ENCODE measurements at places on chromosomes 4 and X.

DNA sequence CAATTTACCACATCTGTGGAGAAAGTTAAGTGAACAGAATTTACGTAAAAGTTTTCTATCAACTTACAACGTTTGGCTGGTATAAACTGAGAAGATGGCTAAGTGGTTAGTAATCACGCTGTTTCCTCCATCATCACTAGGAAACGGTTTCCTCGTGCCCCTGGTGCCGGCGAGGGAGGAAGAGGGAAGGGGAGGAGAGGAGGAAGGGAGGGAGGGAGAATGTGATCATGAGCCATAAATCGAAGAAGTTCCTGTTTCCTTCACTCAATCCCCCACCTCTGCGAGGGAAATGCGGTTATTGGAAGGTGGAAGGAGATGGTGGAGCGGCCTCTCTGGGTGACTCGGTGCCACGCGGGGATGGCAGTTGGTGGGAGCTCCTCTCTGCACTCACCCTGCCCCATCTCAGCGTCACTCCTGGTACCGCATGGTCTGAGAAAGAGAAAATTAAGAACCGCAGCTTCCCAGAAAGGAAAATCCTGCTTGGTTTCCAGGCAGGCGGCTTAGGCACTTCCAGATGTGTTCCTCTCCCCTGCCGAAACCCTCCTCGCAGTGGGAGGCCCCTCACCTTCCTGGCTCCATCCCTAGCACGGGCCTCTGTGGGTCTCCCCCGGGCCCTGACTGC, 216.8 kb downstream of the AFAP1 start:
- no peak for DNase-seq

GRCh38 chrX:45422216-45422925, 221.7 kb upstream of the DIPK2B start:
- DNase-seq = no peak

DNA sequence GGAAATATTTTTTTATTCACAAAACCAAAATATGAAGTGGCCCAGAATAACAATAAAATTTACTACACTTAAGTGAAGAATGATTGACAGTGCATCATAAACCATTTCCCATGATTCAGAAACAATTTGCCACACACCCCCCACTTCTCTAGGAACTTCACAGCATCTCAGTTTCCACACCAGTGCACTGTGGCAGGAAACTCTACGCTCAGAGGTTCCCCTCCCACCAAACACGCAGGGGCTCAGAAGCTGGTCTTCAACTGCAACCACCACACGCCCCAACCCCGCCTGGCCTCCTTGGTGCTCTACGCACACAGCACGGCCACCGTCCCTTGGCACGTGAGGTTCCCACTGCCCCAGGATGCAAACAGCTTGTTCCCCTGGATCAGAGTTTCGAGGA, 63.7 kb downstream of the ZFYVE28 start:
- no peak for DNase-seq

- no peak for DNase-seq
Observed at GRCh38 chr4:91284480-91284879, 1019.3 kb upstream of the GRID2 start.

DNA sequence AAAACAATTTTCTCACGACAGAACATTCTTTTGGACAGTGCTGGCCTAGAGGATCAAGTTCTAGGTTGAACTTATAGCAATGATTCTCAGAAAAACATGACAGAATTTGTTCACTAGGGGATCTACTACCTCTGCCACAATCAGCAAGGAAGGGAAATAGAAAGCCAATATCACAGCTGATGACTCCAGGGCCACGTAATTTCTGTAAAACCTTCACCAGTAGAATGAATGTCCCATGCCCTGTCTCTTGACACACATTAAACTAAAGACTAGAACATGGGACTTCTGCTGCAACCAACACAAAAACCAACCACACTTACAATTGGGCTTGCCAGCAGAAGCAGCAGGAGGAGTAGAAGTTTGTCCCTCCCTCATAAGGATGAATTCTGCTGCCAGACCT, 86.0 kb upstream of the NPFFR2 start:
- no peak for DNase-seq

GRCh38 chrX:53071064-53071463, 11.1 kb upstream of the TSPYL2 start:
- DNase-seq = no peak

GRCh38 chr4:2395584-2395983, 22.9 kb downstream of the ZFYVE28 start:
- DNase-seq = no peak

DNA sequence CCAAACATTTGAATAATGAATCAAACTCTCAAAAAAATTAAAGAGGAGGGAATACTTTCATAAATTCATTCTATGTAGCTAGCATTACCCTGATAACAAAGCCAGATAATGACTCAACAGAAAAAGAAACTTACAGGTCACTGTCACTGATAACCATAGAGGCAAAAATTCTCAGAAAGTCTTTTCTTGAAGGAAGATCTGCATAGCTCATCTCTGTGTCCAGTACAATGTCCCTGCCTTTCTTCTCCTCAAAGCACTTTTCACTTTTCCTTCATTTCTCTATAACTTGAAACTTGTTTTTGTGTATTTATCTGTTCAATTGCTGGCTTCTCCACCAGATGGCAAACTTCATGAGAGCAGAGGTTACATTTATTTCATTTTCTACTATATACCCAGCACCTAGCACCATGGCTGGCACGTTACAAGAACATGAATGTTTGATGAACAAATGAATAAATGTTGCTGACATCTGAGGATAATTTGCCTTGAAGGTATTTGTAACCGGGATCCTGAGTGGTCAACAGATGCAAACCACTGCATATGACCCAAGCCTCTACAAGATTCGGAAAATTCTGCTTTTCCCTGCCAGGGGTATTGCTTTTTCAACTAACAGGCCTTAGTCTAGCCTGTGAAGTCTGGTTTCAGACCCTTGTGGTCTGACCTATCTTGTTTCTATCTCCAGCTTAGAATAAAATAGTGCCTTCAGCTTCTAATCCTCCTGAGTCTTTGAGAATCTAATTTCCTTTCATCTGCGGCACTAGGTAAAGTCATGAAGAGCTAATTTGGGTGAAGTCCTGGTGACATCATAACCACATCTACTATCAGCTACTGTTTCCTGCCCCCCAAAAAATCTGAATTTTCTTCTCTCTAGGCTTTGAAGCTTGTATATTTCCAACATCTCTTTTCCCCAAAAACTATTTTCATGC, 52.5 kb upstream of the ANTXR2 start:
- DNase-seq = no peak

DNA sequence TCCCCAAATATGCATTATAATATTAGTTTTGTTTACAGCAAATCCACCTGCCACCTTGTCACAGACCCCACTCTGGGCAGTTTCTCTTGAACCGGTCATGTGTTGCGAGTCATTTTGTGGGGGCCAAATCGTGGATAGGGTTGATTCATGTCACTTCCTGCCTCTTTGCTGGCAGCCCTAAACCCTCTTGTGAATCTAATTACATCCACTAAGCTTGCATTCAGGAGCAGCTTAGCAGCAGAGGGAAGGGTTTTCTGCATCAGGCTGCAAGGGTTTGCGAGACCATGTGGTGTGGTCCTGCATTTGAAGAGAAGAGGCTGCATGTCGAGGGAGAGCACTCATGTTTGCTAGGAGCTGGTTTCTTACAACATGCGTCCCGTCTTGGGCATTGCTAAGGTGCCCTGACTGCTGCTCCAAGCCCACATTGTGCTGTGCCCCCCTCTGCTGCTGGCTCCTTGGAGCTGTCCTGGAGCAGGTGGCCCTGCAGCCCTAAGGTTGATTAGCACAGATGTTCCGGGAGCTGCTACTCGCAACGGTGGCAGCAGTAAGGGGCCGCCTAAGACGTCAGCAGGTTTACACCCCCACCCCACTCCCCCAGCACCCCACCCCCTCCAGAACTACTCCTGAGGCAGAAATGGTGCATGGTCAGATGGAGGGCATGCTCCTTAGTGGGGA, 88.9 kb upstream of the CLDN34 start:
- no peak for DNase-seq

GRCh38 chrX:109533631-109534030, 3.0 kb upstream of the NXT2 start:
- no peak for DNase-seq

DNA sequence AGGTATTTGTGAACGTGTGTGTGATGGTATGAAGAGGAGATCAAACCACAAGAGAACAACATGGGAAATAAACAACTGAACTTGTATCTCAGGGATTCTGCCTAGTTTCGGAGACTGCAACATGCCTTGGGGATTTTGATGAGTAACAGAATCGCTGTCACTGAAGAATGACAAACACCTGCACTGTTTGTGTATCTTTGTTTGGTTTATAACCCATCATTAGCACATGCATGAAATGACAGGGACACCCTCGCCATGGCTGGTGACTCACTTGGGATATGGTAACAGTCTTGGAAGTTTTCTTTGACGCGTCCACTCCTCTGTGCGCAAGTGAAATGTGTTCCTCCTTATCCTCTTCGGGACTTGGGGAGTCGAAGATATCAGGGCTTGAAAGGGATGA, 30.3 kb upstream of the MAP3K15 start:
- no peak for DNase-seq

GRCh38 chrX:81367291-81367690, 165.4 kb downstream of the SH3BGRL start:
- no peak for DNase-seq

DNA sequence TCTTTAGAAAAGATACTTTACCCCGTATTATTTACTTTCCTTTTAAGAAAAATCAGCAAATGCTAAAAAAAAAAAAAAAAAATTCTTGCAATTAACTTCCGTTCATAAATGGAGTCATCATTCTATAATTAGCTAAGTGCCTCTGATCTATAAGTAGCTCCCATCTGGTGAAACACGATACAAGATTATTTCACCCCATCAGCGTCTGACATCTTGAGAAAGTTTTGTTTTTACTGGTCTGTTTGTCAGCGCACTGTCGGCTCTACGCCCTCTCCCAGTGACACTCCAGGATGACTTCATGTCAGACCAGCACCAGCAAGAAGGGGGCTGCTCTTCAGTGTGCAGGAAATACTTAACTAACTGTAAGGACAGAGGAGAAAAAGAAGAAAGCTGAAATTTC, 108.3 kb downstream of the AFAP1 start:
- no peak for DNase-seq

DNA sequence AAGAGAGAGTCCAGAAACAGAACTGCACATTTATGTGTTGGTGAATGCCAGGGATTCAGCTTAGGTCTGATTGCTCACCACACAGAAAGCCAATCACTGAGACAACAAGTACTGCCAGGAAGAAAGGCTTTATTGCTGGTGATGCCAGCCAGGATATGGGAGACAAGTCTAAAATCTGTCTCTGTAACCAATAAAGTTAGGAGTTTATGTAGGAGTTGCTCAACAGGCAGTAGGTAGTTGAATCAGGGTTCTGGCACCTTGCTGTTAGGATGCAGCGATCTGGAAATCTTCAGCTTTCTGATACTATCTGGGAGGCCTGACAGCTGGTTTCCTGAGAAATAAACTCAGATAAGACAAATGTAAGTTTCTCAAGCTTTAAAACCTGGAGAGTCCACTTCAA, 120.2 kb upstream of the ENPP6 start:
- DNase-seq = no peak

DNA sequence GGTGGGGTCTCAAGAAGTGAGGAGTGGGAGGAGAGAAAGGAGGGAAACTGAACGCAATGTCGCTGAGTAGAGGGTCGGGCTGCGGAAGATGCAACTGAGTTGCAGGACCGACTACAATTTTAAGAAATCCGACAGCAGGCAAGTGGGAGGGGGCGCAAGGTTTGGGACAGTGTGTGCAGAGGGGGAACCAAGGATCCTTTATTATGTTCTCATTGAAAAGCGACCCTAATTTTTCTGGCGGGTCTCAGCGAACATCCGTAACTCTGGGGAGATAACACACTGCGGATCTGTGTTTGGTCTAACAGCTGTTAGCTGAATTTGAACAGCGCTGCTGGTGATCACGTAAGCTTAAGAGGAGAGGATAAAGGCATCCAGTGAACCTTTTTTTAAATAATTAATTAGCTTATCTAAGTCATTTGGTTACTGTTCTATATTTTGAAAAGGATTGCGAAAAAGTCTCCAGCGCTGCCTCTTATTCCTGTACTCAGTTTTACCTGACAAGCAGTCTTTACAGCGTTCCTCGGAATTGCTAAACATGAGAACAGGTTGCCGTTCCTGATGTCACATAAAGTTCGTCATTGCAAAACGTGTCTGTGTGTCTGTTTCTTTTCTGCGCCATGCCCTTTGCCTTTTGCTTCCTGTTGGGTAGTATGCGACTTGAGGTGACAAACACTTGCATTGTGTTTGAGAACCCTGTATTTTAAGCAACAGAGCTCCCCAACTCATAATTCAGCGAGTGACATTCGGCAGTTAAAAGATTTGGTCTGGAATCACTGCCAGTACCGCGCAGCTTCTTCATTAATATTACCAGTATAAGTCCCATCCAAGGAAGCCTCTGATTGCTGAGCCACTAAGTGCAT, 1.3 kb downstream of the HTR2C start:
- DNase-seq = no peak

DNA sequence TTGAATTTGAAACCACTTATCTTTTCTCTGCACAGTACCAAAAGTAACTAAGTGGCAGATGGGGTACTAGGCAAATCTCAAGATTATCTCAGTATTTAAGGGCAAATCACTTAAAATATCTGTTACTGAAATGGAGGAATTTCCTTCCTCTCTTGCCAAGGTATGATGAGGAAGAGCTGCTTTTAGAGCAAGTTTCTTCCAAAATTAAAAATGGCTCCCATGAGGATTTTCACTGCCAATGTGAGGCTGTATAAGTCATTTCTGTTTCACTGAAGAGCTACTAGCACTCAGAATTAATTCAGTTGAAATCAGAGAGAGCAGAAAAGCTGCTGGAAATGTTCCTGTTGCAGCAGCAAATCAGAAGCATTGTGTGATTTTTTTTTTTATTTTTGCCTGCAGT, 43.4 kb downstream of the GABRB1 start:
- DNase-seq = no peak

DNA sequence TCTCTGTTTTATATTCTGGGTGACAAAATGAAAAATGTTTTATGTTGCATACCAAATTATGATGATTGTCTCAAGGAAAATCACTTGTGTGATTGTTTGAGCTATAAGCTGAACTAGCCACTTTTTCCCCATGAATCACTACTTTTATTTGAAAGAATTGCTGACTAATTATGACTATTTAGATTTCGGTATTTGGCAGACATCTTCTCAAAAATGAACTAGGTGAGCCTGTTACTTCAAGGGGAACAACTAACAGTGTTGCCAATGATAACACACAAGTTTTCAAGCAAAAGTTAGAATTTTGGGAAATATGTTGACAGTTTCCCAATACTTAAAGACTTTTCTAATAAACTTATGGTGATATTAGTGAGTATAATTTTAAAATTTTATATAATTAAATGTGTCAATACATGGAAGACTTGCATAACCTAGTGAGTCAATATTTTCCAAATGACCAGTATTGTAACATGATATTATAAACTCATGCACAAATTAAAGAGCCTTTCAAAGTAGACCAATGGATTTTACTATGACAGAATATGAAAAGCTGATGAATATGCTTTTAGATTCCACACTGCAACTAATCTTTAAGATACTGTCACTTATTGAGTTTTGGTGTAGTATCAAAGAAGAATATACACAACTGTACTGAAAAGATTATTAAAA, 187.7 kb upstream of the GATB start:
- DNase-seq = no peak

GRCh38 chr4:124433500-124433899, 279.0 kb downstream of the ANKRD50 start:
- DNase-seq = no peak
